ENCODE measurements at places on chromosomes 2 and 18.
A peak's percentile ranks its signal among the peaks of the same experiment; 100 is the strongest.

DNA sequence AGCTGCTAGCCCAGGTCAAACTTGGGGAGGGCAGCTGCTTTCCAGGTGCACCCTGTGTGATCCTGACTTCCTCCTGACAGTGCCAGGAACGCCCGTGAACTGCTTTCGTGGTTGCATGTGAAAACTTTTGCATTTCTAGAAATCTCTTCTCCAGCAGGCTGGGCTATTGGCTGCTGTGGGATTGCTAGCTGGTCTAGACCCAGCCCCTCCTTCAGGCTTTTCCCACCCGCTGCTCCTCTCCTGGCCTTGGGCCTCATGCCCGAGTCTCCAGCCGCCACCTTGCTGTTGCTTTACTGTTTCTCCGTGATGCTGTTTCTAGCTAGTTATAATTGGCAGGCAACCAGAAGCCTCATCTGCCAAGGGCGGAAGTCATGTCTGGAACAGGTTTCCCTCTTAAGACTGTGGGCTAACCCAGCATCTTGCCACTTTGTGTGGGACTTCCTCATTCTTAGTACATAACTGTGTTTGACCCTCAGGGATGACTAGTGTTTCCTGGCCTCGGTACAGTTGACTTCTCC, 27.0 kb upstream of the MGAT4A start:
- no peak for DNase-seq

DNA sequence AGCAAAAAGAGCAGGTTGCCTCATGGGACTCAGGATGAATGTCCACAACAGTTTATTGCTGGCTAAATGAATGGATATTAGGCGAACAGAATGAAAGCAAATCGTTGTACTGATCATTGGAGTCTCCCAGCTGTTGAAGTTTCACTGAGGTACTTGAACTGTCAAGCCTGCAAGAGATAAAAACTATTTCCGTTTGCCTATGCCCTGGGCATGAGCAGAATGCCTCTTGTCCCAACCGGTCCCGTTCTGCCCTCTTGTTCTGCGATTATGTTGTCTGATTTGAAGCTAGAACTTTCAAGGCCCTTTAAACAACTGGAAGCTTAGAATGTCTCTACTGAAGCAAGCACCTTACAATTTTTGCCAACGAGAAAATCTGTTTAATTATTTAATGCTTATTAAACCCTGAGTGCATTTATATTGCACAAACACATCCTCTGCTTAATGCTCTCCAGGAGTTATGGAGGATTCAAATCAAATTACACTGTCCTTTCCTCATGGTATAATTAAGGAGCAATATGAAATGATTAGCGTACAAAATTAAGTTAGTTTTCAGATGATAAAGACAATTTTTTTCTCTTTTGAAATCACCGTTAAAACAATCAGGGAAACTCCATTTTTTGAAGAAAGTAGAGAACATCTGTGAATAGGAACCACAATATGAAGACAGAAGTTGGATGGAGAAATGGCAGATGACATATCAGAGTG, 17.7 kb downstream of the QPCT start:
- DNase-seq, result no peak

GRCh38 chr18:79766308-79766707, 31.4 kb upstream of the KCNG2 start:
- no peak for DNase-seq

DNA sequence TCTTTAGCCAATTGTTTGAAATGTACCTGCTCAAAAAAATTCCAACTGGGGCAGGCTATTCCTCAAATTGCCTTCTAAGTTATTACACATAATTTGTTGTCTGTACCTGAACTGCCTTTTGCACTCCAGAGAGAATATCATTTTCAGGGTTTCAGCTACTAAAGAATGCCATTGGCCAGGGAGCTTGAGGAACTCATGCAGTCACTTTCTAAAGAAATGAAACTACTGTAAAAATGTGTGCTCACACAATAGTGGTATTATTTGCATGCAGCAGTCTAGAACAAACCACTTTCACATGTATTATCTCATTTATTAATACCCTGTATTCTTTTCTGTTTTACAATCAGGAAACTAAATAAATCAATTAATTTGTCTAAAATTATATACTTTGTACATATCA, 152.2 kb downstream of the PID1 start:
- DNase-seq, result no peak

- no peak for DNase-seq
These were observed 119.7 kb upstream of the XIRP2 start for GRCh38 chr2:166768393-166769123.

- DNase-seq, result no peak
These were observed 464.8 kb upstream of the DDX18 start for GRCh38 chr2:117349687-117350086.

DNA sequence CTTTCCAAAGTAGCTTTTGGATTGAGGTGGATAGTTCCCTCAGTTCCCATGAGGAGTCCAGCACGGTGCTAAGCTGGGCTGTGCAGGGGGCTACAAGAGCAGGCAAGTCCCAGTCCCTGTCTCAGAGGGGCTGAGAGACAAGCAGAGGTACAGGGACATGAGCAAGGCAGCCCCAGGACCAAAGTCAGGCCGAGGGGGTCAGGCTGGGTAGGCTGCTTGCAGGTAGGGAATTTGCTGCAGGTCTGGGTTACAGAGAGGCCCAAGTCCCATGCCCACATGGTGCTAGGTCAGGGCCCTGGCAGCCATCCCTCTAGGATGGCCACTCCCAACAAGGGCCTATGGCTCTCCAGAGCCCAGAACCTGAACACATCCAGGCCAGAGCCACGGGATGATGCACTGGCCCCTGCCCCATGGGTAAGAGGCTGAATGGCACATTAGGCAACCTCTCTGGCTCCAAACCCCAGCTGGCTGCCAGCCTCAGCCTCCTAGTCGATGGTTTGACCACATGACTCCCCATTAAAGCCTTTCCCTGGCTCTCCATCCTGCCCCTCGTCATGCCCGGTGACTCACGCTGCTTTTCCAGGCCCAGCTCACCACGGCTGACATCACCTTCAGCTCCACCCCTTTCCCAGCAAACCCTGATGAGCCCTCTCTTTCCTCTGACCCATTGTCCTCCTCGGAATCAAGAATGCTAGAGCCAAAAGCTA, 83.7 kb downstream of the SDC1 start:
- peak; percentile 33 for DNase-seq

GRCh38 chr2:127047054-127047453, 59.9 kb downstream of the BIN1 start:
- no peak for DNase-seq

All from COLO829 (cell line).